ENCODE measurements at places on chromosomes 1 and 21.
A peak's percentile ranks its signal among the peaks of the same experiment; 100 is the strongest.

GRCh38 chr21:46545363-46545762, 59.5 kb downstream of the S100B start:
- DNase-seq = no peak

GRCh38 chr1:19370453-19371170, 58.5 kb downstream of the SLC66A1 start:
- DNase-seq = peak; percentile 31

- no peak for DNase-seq
These were observed 101.2 kb downstream of the INTS7 start for GRCh38 chr1:211933946-211934714.

DNA sequence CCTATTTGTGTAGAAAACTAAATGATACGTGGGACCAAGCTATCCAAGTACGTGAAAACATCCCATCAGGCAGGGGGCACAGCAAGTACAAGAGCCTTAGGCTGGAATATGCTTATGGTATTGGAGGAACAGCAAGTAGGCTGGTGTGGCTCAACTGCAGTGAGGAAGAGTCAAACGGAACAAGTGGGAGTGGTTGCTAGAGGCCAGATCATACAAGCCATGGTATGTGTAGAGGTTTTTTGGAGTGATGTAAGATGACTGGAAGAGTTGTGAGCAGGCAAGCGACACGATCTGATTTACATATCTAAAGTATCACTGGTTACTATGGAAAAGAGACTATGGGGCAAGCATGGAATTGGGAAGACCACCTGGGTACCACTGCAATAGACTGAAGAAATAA, 27.8 kb downstream of the ELK4 start:
- DNase-seq = peak; percentile 54

- peak; percentile 50 for DNase-seq
These were observed 127.3 kb downstream of the HLCS start for GRCh38 chr21:36839123-36839522.

- DNase-seq = peak; percentile 94
These were observed 5.1 kb downstream of the ZC3H12A start for GRCh38 chr1:37479255-37480124.

GRCh38 chr1:30445449-30445848, 277.9 kb downstream of the MATN1 start:
- no peak for DNase-seq

- no peak for DNase-seq
These were observed 15.1 kb downstream of the ATP1A1 start for GRCh38 chr1:116388122-116388521.

- DNase-seq = peak; percentile 46
These were observed 470 bp upstream of the MTMR11 start for GRCh38 chr1:149936992-149937705.

DNA sequence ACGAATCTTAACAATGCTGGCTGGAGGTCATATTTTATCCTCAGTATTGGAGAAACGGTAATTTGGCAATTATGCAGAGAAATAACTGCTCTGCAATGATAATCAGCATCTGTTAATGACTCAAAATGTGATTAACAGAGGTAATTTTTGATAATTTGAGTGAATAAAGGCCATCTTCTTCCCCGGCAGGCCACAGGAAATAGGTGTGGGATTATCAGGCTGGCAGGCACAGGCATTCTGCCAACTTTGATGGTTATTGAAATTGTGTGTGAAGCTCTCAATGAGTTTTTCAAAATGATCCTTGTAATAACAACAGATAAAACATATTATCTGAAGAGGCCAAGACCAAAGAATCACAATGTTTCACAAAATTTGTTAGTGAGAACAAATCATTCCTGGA, 309.0 kb downstream of the PTGER3 start:
- no peak for DNase-seq

DNA sequence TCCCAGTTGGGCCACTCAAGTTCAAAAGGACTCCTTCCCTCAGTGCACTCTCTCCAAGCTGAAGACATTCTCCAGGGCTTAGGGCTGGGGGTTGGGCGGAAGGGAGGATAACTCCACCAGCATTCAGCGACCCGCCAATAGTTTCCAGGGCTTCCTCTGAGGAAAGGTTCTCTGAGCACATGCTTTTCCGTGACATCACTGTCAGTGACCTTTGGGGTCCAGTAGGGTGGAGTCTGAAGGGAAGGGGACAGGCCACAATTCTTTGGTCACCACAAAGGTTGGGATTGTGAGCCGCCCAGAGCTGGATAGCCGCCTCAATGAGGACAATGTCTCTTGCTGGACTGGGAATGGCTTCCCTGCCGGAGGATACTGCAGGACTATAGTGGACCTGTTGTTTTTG, 22.8 kb upstream of the RXRG start:
- no peak for DNase-seq

DNA sequence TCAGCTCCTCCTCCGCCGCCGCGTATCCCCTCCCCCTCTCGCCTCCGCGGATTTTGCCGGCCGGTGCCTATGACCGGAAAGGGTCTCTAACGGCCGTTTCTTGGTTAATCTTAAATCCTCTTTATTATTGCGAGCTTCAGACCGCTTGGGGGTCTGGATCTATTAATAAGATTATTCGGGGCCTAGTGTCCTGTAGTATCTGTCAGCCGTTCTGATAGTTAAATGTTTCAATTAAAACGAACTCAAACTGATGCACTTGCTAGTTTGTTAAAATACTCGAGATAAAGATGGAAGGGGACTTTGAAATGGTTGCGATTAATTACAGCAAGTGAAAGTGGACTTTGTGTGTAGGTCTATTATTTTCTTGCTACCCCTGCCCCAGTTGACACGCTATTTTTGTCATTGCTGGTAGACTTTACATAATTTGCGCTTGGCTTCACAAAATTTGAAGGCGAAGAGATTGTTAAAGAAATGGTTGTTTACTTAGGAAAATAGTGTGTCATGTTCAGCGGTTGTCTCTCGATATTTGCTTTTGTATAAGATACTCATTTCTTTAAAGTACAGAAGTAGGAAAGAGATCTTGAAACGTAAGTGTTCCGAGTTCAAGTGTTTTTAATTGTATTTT, 779 bp downstream of the SON start:
- DNase-seq = peak; percentile 84

DNA sequence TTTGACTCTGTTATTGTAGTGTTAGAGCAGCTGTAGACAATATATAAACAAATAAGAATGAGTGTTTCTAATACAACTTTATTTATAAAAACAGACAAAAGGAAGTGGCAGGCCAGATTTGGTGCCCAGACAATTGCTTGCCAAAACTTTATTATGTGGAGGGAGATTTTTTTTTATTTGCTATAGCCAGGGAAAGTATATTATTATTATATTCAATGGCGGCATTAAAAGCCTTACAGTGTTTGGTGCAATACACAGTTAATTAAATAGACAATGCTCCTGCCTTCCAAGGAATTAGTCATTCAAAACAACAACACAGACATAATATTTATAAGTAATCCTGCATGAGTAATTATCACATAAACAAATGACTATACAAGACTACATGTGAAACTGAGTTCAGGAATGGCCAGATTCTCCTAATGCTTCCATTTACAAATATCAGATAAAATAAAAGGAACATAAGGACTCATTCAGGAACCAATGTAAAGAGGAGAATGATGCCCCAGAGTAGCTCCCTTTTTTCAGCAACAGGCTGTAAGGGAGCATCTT, 10.6 kb upstream of the RC3H1 start:
- DNase-seq = no peak

DNA sequence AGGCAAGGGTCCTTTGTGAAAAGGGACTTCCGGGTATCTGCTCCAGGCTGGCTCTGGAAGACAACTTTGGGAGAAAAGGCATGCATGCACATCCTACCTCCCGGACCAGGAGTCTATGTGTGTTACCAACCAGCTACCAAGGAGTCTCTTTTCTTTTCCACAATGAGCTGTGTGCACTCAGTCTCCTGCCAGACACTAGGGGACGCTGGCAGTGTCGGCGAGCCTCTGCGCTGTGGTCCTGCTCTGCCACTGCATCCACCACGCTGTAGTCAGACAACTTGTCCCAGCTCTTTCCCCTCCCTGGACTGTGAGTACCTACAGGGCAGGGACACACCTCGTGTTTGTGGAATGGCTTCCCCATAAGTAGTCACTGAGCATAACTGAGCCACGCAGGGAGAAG, 5.1 kb upstream of the SSR2 start:
- DNase-seq = peak; percentile 78

DNA sequence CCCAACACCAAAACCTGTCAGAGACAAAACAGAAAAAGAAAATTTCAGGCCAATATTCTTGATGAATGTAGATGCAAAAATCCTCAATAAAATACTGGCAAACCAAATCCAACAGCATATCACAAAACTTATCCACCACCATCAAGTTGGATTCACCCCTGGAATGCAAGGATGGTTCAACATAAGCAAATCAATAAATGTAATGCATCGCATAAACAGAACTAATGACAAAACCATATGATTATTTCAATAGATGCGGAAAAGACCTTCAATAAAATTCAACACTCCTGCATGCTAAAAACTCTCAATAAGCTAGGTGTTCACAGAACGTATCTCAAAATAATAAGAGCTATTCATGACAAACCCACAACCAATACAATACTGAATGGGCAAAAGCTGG, 3.8 kb upstream of the OR2L5 start:
- DNase-seq = no peak

DNA sequence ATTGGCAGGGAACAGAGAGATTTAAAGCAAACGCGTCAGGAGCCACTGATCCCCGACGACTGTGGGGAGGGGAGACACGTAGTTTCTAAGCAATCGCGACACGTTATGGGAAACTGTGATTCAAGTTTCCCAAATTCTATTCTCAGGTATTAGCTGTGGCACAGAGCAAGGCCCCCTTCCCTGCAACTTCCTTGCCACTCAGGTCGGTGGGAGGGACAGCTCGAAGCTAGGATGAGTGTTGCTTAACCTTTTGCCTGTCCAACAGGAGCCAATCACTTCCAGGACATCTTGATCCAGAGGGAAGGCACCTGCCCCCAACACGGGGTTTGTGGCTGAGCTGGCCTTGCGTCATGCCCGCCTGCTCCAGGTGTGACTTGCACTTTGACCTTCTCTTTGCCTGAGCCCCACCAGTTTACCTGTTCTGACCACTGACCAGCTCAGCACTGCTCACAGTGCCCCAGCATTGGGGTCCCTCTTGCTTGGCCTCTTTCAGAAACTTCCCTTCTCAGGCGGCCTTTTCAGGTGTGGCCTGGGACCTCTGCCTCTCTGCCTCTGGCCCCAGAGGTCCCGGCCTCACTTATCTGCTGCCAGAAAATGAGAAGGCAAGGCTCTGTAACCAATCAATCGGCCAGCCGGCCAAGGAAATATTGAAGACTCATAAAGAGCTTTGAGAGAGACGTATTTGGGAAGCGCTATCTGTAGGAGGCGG, 24.6 kb downstream of the TEX35 start:
- DNase-seq = no peak

GRCh38 chr1:210910020-210910575, 223.8 kb downstream of the KCNH1 start:
- no peak for DNase-seq

GRCh38 chr1:190679454-190679853, 201.8 kb upstream of the BRINP3 start:
- DNase-seq = no peak

- DNase-seq = no peak
These were observed 390.6 kb downstream of the NUF2 start for GRCh38 chr1:163712321-163712720.

- peak; percentile 52 for DNase-seq
These were observed 520 bp downstream of the PLEKHN1 start for GRCh38 chr1:966704-967300.

DNA sequence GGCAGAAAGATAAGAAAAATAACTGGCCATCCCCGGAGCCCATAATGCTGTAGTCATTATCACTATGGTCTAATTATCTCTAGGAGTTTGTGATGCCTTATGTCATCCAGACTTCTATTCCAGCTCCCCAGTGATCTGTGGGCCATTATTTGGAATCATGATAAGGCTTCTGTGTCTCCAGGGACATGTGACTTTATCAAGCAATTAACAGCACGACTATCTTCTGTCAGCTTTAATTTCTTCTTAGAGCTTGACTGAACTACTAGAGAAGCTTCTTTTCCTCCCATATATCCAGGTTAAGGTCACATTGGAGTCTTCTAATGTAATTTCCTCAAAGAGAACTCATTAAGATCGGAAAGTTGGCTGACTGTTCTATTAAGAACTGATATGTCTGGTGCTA, 100.4 kb downstream of the LHX8 start:
- no peak for DNase-seq

Measured in suppressor macrophage (primary cell).